Activated CD4-positive, alpha-beta T cell treated with anti-CD3 and anti-CD28 coated beads for 36 hours (primary cell): ENCODE measurements at places on chromosomes 3 and 15. TPM values are rescaled to one million over a fixed set of nuclear protein-coding genes. Genes with fewer than 3 reads are reported as not detected.

DNA sequence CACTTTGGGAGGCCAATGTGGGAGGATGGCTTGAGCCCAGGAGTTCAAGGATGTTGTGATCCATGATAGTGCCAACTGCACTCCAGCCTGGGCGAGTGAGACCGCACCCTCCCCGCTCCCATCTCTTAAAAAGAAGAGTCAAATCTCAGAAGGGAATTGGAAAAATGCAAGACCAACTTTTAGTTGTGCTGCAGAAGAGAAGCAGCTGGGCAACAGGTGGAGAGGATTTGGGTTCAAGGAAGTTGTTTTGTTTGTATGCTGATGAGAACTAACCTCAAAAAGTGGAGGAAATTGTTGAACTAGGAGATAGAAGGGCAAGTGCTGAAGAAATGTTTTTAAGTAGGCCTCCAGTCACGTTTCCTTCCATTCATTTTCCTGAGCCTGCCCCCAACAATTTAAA is 12.8 kb upstream of the PDCD7 start:
- peak; percentile 10 for DNase-seq

DNA sequence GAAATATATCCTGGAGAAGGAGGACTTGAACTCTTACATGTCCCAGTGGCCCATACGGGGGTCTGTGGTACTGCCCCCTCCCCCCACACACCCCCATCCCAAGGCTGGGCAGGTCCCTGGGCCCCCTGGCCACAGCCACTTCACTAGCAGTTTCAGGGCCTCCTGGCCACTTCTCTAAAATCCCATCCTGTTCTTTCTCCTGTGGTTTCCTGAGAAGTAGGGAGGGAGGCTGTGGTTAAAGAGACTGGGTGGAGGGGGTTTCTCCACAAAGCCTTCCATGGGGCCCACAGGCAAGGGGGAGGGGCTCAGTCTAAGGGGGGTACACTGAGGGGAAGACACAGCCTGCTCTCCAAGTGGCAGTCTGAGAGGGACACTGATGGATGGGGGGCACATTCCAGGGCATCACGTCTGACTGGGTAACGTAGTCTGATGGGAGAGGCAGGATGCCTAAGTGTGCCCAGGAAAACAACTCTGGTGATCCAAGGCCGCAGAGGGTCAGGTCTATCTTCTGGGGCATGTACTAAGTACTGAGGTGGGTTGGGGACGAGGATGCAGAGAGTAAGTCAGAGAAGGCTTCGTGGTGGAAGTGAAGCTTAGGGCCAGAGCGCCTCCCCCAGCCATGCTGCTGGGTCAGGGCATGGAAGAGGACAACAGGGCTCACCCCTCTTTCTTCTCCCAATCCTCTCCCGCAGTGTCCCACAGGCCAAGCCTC is 48.0 kb upstream of the C15orf39 start:
- no peak for DNase-seq

Gene TNK2
- 49.9 TPM for total RNA-seq

Gene SNX4
- total RNA-seq = 36.2 TPM

DNA sequence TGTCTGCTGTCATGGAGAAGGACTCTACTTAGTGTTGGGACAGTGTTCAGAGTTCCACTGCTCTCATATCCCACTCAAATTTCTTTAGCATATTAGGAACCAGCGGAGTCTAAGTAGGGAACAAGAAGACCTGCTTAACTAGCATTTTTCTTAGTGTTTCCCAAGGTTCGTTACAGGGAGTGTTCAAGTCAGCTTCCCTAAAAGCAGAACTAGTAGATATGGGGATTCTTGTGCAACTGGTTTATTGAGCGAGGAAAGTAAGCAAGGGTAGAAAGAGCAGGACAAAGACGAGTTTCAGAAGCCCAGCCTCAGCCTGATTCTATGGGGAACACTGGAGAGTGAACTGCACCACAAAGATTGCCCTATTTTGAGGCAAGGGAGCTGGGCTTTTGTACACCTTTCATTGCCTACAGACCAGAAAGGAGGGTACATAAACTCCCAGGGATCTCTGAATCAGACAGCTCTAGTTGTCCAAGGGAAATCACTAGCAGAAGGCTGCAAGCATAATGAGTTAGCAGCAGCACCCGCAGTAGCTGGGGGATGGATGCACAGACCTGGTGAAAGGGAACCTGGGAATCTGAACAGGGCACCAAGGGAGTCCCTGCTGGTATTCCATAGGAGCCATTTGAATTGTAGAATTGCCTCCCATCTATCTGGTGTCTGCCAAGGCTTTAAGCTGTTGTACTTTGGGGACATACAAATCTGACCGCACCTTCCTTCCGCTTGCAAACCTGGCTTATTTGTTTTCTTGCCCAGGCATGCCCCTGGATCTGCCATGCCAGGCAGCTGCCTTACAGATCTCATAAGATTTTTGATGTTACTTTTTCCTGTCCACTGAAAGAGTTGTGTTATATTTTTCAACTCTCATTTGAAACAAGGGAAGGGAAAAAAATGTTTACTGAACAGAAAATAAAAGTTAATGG is 15.1 kb downstream of the CMTM7 start:
- no peak for DNase-seq

DNA sequence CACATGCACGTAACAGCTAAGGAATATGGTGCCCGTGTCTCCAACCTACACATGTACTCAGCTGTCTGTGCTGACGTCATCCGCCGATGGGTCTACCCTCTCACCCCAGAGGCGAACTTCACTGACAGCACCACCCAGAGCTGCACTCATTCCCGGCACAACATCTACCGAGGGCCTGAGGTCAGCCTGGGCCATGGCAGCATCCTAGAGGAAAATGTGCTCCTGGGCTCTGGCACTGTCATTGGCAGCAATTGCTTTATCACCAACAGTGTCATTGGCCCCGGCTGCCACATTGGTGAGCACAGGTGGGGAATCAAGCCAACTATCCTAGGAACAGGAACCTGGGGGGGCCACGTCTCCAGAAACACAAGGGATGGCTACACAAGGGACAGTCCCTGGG is 5.3 kb downstream of the EIF2B5 start:
- no peak for DNase-seq

DNA sequence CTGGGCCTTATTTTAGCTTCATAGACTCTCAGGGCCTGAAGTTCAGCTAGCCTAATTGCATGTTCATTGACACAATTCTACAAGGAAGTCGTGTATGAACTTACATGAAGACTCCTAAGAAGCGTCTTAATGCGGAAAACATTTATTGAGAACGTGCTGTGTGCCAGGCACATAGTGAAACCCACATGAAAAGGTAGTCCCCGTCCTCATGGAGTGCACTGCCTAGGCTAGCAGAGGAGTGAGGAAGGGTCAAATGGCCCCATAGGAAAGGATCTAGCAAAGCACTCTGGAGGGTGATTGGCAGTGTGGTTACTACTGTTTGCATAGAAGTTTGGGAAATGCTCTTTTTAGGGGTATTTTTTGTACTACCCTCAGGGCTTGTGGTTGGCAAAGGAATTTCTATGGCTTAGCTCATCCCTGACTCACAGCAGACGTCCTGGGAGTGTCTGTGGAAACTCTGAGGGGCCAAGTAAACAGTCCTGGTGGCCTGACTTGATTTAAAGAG is 854 bp upstream of the NPTN start:
- DNase-seq = no peak

DNA sequence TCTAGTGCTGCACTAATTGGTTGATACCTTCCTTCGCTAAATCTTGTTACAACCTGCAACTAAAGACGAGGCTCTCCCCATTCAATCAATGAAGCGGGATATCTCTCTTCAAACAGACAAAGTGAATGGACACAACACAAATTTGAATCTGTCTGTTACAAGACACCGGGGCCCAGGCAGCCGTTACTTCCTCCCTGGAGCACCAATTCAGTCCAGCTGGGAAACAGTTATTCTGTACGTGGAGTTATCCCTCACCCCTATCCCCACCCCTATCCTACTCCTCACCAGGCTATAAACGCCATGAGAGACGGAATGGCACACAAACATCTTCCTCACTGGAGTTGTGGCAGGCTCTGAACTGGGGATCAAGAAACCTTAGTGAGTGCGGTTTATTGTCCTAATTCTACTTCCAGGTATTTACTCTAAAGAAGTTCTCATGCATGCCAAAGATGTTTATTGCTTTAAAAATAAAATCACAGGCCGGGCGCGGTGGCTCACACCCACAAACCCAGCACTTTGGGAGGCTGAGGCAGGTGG is 181.8 kb downstream of the FOXP1 start:
- no peak for DNase-seq

DNA sequence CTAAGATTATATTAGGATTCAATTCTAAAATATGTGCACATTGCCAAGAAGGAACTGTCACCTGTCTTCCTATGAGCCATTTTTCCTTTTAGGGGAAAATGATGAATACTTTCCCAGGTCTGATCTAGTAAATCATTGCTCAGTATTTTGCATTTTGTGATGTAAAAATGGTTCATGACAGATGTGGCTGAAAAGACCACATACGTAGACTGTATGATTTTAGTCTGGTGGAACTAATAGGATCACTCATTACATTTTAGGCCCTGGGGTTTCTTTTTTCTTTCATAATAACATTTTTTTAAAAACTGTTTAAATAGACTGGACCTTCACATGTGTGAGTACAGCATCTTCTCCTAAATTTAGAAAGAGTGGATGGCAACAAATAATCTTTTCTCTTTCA is 201.7 kb upstream of the MLF1 start:
- no peak for DNase-seq

GRCh38 chr3:54515441-54516213 is 393.3 kb downstream of the CACNA2D3 start:
- DNase-seq = no peak

DNA sequence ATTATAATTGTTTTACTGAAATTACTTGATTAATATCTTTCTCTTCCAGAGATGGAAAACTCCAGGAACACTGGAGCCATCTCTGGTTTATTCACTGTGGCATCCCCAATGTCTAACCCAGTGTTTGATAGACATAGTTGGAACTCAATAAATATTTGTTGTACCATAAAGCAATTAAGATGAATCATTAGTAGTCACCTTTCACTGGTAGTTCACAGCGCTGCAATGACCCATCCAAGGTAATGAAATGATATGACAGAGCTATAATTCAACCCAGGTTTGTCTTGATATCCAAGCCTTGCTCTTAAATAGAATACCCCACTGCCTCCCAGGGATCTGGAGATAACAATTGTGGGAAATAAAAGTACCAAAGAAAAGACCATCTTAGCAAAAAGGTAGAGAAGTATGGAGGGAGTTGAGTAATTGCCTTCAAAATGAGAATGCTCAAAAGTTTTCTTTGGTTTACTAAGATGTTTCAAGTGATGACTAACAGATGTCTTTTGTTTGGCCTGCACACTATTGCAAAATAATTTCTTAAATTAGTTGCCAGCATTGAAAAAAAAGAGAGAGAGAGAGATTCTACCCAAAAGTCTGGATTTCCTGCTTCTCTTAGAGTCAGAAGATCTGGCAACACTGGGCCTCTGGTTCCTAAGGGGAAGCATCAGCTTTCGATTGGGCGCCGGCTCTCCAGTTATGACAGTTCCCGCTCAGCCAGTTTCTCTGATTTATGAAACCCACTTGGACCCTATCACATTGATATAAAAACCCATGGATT is 348.5 kb downstream of the ERC2 start:
- DNase-seq = no peak

- no peak for DNase-seq
Observed at GRCh38 chr15:62883938-62884479, 158.5 kb upstream of the TPM1 start.

Gene RASGRF1
- not detected for total RNA-seq

Gene TF
- 0.12 TPM for total RNA-seq

DNA sequence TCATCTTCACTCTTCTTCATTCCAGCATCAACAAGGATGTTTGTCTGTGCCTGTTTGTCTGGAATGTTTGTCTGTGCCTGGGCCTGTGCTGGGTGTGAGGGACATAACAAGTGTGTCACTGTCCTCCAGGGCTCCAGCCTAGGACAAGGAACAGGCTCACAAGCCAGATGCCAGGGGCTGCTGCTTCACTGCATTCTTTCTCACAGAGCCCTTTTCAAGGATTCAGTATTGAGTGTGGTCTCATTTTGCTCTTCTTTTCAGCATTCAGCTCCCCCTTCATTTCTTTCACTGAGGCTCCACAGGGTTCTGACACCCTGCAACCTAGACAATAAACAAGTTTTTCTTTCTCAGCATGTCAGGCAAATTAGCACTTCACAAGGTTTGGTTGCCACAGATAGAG is 43.6 kb upstream of the KY start:
- DNase-seq = no peak

DNA sequence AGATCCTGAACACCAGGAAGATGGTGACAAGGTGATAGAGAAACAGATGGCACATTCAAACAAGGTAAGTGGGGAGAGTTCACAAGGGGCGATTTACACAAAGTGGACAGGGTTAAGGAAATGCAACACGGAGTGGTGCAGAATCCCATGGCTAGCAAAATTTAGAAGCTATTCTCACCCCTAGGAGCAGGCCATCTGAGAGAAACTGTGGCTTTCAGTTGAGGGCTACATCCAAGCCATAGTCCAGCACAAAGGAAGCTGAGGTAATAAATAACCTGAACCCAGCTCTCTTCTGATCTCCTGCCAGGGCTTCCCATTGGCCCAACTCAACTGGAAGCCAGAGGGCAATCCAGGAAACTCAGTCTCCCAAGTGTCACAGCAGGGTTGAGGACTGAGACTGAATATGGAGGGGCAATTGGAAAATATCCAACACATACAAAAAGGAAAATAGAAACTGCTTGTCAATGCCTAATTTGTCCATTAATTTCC is 1.2 kb upstream of the ZNF445 start:
- DNase-seq = no peak

Gene ZNF662
- total RNA-seq = 1.3 TPM

Gene COMMD2
- total RNA-seq = 29.5 TPM

- DNase-seq = no peak
Observed at GRCh38 chr3:68953816-68954444, 21.6 kb upstream of the TAFA4 start.

DNA sequence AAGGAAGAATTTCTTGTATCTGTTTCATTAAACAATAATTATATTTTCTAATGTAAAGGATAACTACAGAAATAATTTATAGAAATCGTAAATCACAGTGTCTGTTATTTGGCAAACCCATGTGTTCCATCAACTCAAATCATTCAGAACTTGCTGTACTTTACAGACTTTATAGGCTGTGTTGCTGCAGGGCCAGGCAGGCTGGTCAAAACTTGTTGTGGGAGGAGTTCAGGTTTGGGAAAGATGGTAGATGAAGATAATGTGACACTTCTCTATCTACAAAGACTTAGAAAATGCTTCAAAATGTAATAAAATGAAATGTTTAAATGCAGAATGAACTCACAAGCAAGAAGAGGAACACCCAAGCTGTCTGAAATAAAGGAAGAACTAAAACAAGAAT is 183.4 kb downstream of the SEMA6D start:
- no peak for DNase-seq

GRCh38 chr3:149373235-149374125 is 4.0 kb downstream of the TM4SF1 start:
- DNase-seq = no peak

DNA sequence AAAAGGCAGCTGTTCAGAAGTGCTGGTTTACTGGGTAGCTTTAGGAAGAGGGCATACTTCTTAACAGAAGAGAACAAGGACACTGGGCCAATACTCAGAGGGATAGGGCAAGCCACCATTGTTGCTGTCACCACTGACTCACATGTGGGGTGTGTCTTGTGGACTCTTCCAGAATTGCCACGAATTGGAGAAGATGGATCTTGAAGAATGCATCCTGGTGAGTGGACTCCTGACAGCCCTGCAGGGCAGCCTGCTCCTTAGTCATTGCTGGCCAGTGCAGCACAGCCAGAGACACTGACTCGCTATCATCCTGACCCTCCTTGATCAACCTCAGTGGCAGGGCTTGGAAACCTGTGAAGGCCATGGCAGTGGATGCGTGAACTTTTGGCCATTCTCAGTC is 62.3 kb downstream of the UBP1 start:
- no peak for DNase-seq

- no peak for DNase-seq
Observed at GRCh38 chr3:183489455-183490210, 61.2 kb upstream of the MCF2L2 start.
